Activated T-helper 1 cell treated with anti-CD3 and anti-CD28 coated beads, Interleukin-2, amount 50 U/mL, for 16 hours (primary cell): ENCODE measurements at places on chromosomes 2 and 18.

DNA sequence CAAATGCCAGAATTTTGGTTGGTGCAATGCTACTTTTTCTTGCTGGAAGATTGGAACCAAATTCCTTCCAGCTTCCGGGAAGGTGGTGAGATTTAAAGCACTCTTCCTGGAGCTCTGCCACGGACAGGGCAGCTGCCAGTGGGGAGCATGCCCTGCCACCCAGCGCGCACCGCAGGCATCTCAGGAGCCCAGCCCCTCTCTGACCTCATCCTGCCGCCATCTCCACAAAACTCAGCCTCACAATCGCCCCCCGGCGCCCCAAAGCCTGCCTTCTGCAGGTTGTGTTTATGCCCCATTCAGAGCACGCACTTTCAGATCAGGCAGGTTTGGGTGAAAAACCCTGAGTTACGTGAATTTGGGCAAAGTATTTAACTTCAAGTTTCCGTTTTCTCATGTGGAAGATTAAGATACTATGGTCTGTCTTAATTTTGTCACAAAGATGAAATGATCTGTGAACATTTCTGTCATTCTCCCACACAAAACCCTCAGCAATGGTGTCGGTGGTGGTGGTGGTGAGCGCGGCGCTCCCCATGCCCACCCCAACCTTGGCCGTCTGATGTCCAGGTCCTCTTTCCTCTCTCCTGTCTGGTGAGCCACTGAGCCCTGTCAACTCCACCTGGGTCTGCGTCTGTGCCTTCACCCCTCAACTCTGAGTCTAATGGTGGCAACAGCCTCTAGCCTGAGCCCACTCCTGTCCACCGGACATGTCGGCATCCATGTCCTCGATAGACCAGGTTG is 282.8 kb upstream of the SALL3 start:
- no peak for DNase-seq

- DNase-seq = no peak
Measured at GRCh38 chr2:47867205-47867604, 39.1 kb downstream of the FBXO11 start.

DNA sequence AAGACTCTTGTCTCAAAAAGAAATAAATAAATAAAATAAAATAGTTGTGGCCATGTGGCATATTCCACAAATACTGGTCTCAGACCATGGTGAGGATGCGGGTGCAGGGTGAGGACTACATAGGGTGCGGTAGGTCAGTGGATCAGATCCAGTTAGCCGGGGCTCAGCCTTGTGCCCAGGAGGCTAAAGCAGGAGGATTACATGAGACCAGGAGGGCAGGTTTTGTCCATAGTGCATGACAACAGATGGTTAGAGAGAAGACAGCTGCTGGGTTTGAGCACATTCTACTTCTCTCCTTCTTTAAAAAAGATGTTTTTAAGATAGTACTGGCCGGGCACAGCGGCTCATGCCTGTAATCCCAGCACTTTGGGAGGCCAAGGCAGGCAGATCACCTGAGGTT is 12.8 kb upstream of the PSD4 start:
- DNase-seq = no peak

- no peak for DNase-seq
Measured at GRCh38 chr2:230946429-230947234, 21.6 kb upstream of the GPR55 start.

GRCh38 chr2:69242651-69243051 is 144.4 kb downstream of the GFPT1 start:
- DNase-seq = no peak

- DNase-seq = no peak
Measured at GRCh38 chr2:168323529-168324021, 76.2 kb upstream of the STK39 start.

GRCh38 chr2:187174582-187174981 is 273.5 kb downstream of the CALCRL start:
- no peak for DNase-seq

DNA sequence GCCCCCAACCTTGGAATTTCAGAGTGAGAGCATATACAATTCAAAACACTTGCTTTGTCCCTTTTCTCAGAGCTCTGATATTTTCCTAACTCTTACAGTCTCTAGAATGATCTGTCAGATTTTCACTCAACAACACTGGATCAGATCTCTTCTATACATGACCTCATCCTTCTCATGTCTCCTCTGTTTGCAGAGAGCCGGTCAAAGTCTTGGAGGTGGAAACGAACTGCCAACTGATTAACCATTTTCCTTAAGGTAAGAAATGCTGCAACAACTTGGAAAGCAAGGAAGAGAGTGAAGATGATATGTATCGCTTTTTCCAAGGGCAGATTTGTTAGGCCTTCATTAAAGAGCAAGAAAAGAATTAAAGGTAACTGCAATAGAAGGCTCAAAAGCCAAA is 4.9 kb downstream of the TMEM17 start:
- DNase-seq = no peak

DNA sequence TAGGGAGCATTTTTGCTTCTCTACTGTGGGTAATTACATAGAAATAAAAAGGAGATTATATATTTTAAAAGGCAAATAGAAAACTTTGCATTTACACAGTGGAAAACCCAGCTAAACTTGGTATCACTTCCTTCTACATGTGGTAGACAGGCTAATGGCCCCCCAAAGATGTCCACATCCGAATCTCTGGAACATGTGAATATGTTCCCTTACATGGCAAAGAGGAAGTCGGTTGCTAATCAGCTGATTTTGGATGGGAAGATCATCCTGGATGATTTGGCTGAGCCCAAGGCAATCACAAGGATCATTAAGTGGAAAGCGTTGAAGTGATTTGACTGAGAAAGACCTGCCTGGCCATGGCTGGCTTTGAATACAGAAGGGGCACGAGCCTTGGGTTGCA is 26.2 kb downstream of the CREG2 start:
- no peak for DNase-seq

DNA sequence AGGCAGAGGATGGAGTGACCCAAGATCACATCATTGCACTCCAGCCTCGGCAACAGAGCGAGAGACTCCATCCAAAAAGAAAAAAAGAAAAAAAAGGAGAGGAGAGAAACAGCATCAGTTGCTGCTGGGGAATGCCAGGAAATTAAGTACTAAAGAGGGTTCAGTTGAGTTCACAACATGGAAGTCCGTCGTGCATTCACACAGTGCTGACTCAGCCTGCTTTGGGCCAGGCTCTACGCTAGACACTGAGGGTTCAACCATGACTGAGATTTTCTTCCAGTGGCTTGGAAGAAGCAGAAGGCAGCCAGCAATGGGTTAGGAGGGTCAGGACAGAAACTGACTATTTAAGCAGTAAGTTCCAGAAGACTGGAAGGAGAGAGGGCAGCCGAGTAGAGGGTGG is 108.8 kb downstream of the FMNL2 start:
- DNase-seq = no peak

GRCh38 chr18:64929036-64929435 is 780.1 kb upstream of the LINC00305 start:
- DNase-seq = no peak

GRCh38 chr2:34368304-34368703 is 769.2 kb upstream of the FAM98A start:
- DNase-seq = no peak

GRCh38 chr2:196077821-196078220 is 9.2 kb upstream of the DNAH7 start:
- no peak for DNase-seq

- DNase-seq = no peak
Measured at GRCh38 chr2:218125626-218126080, at the start of gene CXCR2. TSS of gene CXCR2 (plus strand) at chr2:218126028. CDS start at chr2:218134802, 8,774 bp downstream.

- DNase-seq = no peak
Measured at GRCh38 chr2:48767330-48767729, 11.8 kb upstream of the LHCGR start.

DNA sequence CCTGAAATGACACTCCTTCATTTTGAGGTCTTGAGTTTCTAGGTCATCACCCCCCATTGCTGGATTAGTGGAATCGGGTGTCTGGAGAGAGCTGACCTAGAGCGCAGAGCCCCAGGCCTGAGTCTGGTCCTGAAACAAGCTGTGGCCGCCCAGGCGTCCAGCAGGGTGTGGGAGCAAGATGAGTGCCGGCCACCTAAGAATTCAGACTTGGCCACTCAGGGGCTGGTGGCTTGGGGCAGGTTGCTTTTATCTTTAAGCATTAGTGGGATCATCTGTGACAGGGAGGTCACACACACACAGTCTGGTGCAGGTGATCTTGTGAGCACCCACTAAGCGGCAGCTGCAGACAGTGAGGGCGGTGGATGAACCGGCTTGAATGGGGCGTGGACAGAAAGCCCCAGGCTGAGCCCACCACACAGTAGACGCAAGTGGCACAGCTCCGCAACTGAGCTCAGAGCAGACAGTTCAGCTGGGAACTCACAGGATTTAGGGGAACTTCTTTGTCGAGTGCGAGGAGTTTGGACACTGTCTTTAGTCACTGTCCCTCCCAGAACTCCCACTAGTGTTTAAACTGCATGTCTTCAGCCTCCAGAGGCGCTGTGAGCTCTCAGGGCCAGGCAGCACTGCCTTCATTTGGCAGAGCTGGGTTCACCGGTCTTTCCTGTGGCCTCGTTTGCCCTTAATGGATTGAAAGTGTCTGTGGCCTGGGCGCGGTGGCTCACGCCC is 21.5 kb downstream of the ITGB1BP1 start:
- DNase-seq = no peak

DNA sequence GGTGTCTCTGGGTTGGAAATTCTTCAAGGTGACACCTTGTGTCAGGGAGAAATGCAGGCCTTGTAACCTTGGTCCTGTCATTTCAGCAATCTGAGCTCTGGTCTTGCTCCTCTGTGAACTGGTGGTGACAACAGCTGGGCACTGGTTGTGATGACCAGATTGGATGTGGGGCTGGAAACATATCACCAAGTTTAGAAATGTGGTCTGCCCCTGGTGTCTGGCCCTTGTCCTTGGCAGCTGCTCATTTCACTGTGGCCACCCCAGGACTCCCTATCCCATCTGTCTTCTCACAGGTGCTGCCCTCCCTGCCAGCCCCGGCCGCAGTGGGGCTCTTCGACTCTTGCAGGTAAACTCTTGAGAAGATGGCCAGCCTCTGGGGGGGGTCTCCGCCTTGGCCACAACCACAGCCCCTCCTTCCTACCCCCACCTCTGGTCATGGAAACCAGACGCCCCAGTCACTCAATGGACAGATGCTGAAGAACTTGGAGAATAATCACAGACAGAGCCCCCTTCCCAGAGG is 20.7 kb downstream of the SIX3 start:
- DNase-seq = no peak

DNA sequence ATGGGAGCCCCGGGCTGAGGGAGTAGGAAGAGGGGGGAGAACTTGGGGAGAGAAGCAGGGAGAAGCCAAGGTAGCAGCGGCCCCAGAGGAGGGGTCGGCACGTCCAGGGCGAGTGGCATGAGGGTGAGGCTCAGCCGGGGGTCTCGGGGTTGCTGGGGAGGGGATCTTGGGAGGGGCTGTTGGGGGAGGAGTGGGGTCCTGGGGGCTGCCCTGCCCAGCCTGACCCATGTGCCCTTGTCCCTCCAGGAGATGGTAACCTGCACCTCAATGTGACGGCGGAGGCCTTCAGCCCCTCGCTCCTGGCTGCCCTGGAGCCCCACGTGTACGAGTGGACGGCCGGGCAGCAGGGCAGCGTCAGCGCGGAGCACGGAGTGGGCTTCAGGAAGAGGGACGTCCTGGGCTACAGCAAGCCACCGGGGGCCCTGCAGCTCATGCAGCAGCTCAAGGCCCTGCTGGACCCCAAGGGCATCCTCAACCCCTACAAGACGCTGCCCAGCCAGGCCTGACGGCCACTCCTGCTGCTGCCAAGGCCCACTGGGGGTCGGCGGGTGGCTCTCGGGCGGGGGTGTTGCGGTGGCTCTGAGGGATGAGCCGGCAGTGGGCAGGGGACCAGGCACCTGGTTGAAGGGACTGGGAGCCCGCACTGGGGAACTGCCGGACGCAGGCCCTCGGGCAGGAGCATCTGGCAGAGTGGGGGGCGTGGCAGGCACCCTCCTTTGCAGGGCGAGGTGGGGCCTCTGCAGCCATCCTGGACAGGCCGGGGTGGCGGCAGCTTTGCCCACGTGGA is 9.0 kb upstream of the GAL3ST2 start:
- DNase-seq = no peak
